Testis (tissue), 5 donors: ENCODE measurements at places on chromosomes 4 and X. TPM values are rescaled to one million over a fixed set of nuclear protein-coding genes. Genes with fewer than 3 reads are reported as not detected.

GRCh38 chr4:185874516-185875230 is 62.7 kb upstream of the SORBS2 start:
- DNase-seq: no peak

DNA sequence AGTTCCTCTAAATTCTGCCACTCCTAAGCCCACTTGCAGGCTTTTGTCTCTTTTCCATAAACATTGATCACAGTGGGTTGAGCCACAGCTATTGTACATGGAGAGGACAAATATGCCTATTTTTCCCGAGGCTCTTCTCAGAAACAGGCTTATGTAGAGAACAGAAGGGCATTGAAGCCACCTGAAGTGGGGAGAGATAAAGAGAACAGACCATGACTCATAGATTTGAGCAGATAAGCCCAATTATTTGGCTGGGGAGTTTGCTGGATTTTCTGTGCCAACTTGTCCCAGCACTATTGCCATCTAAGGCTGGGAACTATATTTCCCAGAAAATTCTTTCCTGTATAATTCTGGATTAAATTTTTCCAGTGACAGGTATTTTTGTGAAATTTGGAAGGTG is 446.1 kb upstream of the RPS6KA3 start:
- no peak for DNase-seq

Gene PHKA1
- total RNA-seq: 11.4 TPM

DNA sequence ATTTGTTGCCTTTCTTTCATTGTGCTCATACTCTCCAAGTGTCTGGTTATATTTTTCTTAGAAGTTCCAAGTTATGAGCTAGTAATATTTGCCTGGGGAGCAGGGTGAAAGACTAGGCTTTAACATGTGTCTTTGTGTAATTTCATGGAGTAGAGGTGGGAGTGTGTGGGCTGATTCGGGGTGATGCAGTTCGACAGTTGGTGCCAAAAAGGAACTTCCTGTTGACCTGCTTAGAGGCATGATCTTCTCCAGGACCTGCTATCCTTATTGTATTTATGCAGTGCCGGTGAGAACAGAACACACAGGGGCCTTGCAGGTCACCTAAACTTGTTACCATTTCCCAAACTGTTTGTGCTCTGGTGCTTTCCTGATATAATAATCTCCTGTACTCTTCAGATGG is 21.2 kb downstream of the USP53 start:
- no peak for DNase-seq

GRCh38 chr4:107349732-107350131 is 313.6 kb upstream of the DKK2 start:
- no peak for DNase-seq

DNA sequence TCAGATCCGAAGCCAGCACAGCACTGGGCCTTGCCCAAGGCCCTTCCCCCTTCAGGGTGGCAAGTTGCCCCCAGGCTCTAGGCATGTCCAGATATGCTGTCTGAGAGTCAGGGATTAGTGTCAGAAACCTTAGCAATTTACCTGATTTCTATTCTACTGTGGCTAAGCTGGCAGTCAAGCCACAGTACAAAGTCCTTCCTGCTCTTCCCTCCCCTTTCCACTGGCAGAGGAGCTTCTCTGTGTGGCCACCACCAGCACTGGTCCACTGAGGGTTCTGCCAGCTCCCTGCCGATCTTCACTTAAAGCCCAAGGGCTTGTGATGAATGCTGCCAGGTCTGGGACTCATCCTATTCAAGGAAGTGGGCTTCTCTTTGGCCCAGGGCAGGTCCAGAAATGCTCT is 324.5 kb upstream of the RPS6KA3 start:
- DNase-seq: no peak

DNA sequence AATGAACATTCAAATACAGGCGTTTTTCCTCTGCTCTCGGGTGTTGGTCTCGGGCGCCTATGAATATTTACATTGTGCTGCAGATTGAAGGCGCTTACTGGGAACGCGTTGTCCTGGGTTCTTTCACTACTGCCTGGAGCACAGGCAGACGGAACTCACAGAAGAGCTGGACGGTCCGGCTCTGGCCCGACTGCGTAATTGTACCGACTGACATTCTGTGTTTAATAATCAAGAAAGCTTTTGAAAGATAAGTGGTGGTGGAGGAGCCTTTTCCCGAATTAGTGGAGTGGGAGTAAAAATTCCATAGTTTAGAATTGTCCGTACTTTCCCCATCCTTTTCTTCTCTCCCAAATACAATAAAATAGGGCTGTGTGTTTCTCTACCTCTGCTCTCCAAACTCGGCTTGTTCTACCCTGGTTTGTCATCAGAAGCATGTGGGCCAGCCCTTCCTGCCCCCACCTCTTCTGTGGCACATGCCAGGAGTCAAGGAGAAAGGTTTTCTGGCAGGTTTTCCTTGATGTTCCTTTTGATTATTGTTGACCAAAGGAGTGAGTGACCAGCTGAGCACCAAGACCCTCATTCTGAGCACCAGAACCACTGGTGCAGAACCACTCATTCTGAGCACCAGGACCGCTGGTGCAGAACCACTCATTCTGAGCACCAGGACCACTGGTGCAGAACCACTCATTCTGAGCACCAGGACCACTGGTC is 2.3 kb downstream of the FHDC1 start:
- DNase-seq: peak; percentile 24

GRCh38 chr4:22712529-22712928 is 19.8 kb downstream of the GBA3 start:
- no peak for DNase-seq

DNA sequence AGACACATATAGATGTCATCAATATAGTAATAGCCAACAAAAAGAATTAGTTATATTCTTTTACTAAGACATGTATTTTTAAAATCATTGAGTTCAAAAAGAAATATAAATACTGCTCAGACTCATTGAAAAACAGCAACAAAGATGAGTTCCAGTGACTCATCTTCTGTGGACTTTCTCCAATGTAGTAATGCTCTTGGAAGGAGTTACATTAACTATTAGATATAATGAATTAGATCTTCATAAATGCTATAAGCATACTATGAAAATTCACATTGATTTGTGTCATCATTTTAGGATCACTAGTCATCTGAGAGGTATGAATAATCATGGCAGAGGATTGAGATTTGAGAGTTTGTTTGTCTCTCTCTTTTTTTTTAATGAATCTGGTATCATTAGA is 547.8 kb upstream of the PCDH7 start:
- no peak for DNase-seq

GRCh38 chr4:80173401-80173800 is 23.9 kb upstream of the PRDM8 start:
- no peak for DNase-seq

GRCh38 chrX:41561045-41561444 is 113.9 kb downstream of the NYX start:
- DNase-seq: no peak

DNA sequence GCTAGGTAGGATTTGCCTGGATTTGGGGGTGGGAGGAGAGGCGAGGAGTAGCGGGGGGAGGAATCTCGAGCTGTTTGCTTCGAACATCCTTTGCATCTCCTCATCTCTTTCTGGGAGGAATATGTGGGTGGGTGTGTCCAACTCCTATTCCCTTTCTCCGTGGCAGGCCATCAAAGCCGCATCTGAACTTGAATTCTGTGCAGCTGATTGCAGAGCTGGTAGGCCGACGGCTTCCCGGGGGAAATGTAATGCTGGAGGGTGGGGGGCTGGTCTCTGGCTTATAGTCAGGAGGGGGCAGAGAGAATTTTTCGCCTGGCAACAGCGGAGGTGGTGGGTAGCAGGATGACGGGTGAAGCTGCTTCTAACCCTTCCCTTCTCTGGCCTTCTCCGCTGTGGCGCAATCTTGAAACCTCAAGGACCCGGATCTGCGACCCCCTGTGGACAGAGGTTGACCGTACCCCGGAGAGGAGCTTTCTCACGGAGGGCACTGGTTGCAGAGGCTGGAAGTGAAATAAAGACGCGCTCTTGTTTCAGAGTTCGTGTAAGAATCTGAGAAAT is 628 bp downstream of the ZCCHC12 start:
- DNase-seq: no peak

GRCh38 chrX:31223817-31224216 is 152.0 kb upstream of the FTHL17 start:
- DNase-seq: no peak

Gene DMRTC1
- total RNA-seq: 1.9 TPM

Gene APEX2
- total RNA-seq: 13.1 TPM

Gene MAOB
- 12.8 TPM for total RNA-seq

- no peak for DNase-seq
Observed at GRCh38 chr4:150849016-150849415, 166.1 kb downstream of the LRBA start.

DNA sequence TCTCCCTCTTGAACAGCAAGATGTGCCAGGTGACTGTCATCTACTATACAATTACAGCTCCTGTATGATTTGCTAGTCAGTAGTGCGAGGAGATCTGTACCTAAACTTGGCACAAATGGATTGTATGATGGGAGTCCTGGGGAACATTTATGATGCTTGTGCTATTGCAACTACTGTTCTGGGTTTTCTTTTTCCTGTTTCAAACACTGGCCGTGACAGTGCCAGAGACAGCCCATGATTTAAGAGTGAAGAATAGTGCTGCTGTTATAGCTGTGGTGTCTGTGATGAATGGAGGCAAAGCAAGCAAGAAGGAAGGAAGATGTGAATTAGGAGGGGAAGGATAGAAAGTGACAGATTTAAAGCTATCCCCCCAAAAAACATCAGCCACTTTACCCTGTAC is 1868.9 kb downstream of the PCDH7 start:
- DNase-seq: no peak

Gene HPGD
- total RNA-seq: 2.1 TPM
